ENCODE measurements at places on chromosomes 3 and 15.

DNA sequence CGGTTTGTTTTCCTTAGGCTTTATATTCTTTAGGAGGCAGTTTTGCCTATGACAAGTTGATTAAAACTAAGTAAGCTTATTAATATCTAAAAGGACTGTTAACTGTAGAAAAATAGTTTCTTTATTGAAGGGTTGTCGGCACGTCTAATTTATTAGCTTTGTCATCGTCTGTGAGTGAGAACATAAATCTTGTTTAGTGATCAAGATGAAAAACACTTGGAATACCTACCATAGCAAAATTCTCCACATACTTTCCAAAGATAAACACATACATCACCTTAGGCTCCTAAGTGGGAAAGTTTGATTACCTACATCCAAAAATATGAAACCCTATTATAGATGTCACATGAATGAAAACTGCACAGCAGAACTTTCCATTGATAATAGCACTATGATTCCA lies 139.1 kb upstream of the BNIP2 start:
- DNase-seq = no peak
- no peak overlapping the region for H3K4me3 ChIP-seq
- no peaks in the 10 kb centered on the region for H3K4me1 ChIP-seq

DNA sequence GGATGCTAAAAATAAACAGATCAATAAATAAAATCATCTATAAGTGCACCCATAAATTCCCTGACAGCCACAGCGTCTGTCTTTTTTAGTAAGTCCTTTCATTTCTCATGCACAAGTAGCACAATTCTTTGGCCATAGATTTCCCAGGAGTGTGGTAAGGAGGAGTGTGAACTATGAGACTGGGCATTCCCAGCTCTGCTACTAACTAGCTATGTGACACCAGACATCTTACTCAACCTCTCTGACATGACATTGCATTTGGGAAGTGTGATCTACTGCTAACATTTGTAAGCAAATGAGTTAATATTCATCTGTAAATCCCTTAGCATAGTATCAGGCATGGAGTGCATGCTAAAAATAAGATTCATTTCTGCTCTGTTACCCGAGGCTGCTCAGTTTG lies 301.7 kb downstream of the NTRK3 start:
- H3K27ac ChIP-seq = no peak overlapping the region
- H3K4me3 ChIP-seq = no peak overlapping the region
- no peaks in the 10 kb centered on the region for H3K27me3 ChIP-seq
- DNase-seq = peak; percentile 69
- peaks cover 5% of the 10 kb centered on the region for H3K4me1 ChIP-seq

DNA sequence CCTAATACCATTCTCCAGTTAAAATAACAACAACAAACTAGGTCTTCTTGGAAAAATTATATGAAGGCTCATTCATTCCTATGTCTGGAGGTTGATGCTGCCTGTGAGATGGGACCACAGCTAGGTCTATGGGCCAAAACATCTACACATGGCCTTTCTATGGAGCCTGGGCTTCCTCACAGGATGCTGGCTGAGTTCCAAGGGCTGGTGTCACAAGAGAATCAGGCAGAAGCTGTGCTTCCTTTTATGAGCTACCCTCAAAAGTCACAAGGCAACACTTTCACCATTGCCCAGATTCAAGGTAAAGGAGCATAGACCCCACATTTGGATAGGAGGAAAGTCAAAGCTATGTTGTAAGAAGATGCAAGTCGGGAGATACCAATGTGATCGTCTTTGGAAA lies 4.6 kb upstream of the RTP2 start:
- DNase-seq = no peak
- H3K27me3 ChIP-seq = no peaks in the 10 kb centered on the region
- no peaks in the 10 kb centered on the region for H3K36me3 ChIP-seq
- no peak overlapping the region for H3K27ac ChIP-seq
- H3K4me1 ChIP-seq = no peaks in the 10 kb centered on the region
- H3K4me3 ChIP-seq = no peak overlapping the region

- H3K36me3 ChIP-seq = peaks cover 3% of the 10 kb centered on the region
- H3K4me3 ChIP-seq = no peak overlapping the region
- no peak for DNase-seq
- no peak overlapping the region for H3K27ac ChIP-seq
- H3K27me3 ChIP-seq = no peaks in the 10 kb centered on the region
Observed at GRCh38 chr15:52558196-52558595, 10.6 kb downstream of the ARPP19 start.

DNA sequence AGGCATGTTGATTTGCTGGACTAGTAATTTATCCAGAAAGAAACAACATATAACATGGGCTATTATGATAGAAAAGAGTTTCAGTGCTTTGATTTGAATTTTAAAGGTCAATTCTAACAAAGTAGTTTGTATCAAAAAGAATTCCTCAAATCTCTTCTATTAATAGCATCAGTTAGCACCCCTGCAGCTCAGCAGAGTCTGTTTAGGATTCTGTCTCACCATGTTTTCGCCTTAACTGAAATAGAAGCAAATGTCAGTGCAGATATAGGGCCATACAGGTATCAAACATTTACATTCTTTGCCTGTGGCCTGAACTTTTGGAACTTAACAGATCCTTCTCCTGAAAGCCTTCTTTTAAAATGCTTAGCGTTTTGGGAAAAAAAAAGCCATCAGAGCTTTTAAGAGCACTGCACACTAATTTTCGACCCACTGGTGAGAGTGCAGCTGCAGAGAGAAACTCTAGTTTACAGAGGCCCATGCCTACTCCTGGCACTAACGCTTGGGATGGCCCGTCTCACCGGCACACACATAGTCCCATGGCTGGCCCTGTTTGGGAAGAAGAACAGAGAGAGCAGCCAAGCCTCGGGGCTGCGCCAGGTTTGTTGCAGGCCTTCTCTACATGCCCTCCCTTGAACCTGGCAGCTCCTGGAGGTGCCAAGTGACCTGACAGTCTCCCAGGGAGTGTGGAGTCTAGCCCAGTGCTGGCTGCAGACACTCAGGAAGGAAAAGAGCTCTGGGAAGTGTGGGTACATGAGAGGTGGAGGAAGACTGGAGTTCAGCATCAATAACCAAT lies 9.9 kb upstream of the PAQR9 start:
- DNase-seq = no peak
- H3K36me3 ChIP-seq = no peaks in the 10 kb centered on the region
- H3K27ac ChIP-seq = no peak overlapping the region
- no peak overlapping the region for H3K4me3 ChIP-seq

DNA sequence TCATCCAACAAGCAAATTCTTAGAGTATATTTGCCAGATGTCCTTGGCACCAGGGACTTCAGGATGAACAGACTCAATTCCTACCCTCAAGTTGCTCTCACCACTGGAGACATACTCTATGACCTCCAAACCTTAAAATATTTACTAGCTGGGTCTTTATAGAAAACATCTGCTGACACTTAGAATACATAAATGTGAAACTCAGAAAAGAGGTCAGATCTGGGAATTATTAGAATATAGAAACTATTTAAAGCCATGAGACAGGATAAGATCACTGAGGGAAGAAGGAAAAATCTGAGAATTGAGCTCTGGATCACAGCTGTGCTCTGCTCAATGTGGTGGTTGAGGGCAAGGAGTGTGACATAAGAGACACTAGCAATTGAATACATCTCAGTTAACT lies 695.4 kb upstream of the UBE2E2 start:
- no peak overlapping the region for H3K27ac ChIP-seq
- no peak overlapping the region for H3K4me3 ChIP-seq
- DNase-seq = no peak
- H3K36me3 ChIP-seq = no peaks in the 10 kb centered on the region
- no peaks in the 10 kb centered on the region for H3K27me3 ChIP-seq

All from ascending aorta (tissue), 2 donors.